ENCODE measurements at places on chromosomes 1 and 21.

GRCh38 chr21:25772686-25773085 is 37.9 kb downstream of the GABPA start:
- DNase-seq = no peak

DNA sequence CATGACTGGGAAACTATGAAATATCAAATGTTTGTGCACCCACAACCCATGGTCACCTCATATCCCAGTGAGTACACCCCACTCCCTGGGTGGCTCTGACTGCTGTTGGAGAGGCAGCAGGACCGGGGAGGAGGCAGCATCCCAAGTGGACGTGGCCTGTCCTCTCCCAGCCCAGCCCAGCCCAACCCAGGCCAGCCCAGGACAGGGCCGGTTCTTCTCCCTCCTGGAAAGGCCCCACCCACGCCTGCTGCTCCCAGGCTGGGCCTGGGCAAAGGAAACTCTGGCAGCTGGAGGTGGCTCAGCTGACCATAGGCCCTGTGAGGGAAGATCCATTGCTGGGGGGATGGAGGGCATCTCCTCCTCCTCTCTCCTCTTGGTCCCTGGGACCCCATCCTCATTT is 19.1 kb downstream of the MATN1 start:
- no peak for DNase-seq

- no peak for DNase-seq
Measured at GRCh38 chr1:70025846-70026245, 179.5 kb downstream of the LRRC40 start.

DNA sequence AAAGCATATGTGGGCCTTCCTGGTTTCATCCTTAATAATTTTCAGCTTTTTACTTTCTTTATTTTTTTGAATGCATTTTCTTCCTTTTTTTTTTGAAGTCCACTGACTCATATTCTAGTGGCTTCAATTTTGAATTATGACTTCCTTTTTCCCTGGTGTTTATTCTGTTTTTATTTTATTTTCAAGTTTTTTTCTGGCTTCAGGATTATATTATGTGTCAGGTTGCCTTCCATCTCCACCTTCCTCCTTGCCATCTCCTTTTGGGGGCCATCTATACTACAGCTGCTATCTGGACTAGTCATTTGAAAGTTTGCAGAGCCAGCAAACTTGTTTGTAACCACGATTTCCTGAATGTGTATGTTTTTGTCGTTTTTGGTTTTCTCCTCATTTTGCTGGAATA is 117.6 kb downstream of the LEPR start:
- no peak for DNase-seq

DNA sequence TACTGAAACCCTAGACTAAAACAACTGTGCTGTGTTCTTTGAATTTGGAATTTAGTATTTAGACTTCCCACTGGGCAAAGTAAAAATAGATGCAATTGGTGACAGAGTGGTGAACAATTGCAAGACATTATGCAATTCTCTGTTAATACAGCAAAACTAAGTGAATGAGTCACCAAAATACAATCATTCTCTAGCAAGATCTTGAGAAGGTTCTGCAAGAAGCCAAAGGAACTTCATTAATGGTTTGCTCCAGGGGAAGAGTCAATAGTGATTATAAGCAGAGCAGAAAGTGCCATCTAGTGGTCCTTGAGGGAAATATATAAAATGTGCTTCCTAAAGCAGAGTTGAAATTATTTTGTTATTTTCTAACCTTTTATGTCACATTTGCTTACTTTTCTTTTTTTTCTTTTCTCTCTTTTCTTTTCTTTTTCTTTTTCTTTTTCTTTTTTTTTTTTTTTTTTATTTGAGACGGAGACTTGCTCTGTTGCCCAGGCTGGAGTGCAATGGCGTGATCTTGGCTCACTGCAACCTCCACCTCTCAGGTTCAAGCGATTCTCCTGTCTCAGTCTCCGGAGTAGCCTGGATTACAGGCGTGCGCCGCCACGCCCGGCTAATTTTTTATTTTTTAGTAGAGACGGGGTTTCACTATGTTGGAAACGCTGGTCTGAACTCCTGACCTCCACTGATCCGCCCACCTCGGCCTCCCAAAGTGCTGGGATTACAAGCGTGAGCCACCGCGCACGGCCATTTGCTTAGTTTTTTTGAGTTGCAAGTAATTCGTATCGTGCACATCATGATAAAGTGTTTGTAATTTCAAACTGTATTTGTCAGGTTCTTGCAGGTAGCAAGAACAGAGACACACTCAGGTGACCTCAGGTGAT is 99.2 kb downstream of the CTH start:
- DNase-seq = no peak

- peak; percentile 42 for DNase-seq
Measured at GRCh38 chr1:30663596-30664091, 59.7 kb downstream of the MATN1 start.

DNA sequence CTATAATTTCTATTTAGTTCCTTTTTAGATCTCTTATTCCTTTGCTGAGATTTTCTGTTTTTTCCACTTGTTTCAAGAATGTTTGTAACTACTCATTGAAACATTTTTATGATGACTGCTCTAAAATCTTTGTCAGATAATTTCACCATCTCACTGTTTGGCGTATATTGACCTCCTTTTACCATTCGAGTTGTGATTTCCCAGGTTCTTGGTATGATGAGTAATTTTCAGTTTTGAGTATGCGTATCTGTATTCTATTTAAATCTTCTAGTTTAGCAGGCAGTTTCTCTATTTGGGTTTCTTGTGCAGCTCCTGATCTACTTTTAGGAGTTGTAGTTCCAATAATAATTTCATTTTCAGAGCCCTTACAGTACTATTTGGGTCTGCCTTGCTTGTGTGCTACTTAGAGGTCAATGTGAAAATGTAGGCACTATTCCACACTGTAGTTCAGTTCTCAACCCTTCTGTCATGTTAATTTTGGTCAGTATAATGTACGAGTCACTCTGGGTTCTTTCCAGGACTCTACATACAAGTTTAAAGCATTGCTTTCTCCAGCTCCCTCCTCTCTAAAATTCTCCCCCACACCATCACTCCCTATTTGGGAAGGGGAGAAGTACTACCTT is 115.5 kb downstream of the ACBD6 start:
- no peak for DNase-seq

- no peak for DNase-seq
Measured at GRCh38 chr1:30524840-30525617, 198.4 kb downstream of the MATN1 start.

DNA sequence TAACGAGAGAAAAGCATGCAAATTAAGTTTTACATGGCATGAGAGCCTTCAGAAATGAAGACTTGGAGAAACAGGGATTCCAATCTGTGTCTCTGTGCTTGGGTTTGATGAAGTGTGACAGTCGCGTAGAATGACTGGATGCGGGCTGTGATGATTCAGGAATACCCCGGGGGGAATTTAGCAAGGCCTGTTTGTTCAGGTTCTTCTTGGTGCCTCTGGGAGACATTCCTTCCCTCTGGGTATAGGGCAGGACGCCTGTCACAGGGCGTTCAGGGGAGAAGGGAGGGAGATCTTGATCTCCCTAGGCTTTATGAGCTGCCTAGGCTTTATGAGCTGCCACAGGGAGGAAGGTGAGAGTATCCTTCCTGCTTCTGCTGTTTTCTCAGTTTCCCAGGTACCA is 36.6 kb downstream of the DOP1B start:
- no peak for DNase-seq

GRCh38 chr1:29282924-29283803 is 46.8 kb downstream of the PTPRU start:
- no peak for DNase-seq

DNA sequence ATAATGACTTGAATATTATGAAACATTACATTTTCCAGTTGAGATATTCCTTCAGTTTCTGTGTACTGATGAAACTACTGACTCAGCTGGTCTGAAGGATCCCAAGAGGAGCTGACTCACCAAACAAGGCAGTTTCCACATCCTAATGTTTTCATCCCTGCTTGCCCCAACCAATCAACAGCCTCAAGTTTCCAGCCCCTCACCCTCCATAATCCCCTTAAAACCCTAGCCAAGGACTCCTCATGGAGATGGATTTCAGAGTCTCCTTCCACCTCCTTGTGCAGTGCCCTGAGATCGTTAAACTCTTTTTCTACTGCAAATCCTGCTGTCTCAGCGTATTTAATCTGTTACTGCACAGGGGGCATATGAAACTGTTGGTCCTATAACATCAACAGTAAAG is 83.1 kb upstream of the HAO2 start:
- no peak for DNase-seq

DNA sequence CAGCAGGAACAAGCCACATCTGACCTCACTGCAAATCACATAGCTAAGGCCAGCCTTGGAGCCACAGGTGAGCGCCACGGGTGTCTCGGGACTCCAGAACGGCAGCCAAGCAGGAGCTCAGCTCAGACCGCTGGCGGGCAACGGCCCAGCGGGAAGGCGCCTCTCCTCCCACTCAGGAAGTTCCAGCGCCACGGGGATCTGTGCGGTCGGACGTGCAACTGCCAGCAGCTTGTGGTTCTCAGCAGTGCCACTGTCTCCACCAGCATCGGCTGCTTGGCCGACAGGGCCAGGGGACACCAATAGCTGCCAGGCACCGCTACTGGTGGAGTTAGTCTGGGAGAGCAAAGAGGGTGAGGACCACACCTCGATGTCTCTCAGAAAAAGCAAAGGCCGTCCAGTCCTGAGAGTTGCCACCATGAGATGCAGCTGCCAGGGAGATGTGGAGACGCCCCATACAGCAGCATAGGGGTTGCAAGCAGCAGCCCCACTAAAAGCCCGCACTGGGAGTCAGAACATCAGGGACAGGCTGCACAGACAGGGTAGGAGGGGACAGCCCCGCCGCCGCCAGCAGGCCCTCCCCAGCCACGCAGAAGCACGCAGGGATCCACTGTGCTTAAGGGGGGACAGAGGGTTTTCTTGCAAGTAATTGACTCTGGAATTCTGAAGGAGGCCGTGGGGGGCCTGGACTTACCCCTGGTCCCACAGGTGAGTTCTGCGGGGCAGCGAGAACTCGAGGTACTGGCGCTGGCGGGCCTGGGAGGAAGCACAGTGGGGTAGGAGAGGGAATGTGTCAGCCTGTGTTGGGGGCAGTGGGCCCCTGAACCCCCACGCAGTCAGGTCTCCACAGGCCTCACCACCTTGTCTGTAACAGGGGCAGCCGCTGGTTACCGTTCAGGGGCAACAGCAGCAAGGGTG is 83.5 kb downstream of the NPHP4 start:
- no peak for DNase-seq

DNA sequence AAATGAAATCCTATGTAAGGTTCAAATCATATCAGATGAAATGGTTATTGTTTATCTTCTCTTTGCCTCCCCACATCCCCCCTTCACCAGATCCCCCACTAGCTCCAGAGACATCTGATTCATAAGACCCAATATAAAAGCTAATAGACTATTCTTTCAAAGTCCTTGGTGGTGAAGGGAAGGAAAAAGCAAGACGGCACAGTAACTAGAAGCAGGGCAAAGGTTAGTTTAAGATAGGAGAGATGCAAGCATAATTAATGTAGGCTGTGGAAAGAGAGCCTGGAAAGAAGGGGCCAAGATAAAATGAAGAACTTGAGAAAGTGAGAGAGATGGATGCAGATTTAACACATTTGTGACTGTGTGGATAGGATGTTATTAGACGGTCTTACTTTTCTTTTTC is 33.8 kb downstream of the BTG3 start:
- no peak for DNase-seq

DNA sequence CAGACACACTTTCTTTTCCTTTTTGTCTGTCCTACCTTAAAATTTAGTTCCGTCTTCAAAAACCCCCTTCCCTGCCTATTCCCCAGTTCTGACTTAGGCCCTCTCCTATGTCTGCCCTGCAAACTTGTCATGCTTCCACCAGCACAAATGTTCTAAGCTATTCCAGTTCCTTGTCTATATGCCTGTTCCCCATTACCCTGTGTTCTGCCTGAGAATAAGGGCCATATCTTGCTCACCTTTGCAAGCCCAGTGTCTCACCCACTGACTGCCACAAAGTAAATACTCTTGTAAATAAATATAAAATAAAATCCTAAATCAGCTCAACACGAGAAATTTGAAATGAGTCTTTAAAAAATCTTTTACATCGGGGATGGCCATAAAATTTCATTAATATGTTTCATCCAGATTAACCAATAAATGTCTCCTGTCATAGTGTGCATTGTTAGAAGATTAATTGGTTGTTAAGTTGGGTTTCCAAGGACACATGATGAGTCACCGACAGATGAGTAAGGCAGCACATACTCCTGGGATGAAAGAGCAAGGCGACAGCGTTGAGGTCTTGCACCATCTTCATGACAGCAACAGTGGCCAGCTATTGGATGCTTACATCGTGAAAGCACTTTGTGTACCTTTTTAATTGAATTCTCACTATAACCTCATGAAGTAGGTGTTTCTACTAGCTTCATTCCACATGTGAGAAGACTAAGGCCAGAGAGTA is 92.6 kb upstream of the NGF start:
- DNase-seq = no peak

DNA sequence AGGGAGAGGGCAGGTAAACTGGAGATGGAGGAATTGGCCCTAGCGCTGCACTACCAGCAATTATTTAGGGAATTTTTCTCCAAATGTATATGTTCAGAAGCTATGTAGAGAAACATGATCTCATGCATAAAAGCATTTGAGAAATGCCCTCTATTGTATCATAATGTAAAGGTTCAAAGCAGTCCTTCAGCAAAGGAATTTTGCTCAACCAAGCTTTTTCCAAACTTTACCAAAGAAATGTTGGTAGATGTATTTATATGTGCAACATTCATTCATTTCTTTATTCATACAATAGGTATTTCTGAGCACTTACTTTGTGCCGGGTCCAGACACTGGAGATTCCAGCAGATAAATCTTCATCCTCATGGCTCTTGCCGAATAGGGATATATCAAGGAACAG is 64.4 kb downstream of the XCL1 start:
- DNase-seq = no peak

DNA sequence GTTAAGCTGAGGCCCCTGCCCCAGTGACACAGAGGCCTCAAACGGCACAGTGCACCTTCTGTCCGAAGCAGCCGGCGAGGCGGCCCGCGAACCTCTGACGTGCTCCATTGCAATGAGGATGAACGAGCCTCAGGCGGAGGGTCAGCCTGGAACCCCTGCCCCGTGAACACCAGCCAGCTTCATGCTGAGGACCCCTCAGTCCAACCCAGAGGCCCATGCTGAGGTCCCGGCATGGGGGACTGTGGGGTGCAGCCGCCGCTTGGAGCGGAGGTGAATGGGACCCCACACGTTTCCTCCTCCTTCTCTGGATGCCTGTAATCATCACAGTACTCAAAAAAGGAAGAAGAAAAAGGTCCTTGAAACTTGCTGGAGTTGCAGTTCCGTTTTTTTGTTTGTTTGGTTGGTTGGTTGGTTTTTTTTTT is 62.1 kb downstream of the PRKCZ start:
- DNase-seq = no peak

DNA sequence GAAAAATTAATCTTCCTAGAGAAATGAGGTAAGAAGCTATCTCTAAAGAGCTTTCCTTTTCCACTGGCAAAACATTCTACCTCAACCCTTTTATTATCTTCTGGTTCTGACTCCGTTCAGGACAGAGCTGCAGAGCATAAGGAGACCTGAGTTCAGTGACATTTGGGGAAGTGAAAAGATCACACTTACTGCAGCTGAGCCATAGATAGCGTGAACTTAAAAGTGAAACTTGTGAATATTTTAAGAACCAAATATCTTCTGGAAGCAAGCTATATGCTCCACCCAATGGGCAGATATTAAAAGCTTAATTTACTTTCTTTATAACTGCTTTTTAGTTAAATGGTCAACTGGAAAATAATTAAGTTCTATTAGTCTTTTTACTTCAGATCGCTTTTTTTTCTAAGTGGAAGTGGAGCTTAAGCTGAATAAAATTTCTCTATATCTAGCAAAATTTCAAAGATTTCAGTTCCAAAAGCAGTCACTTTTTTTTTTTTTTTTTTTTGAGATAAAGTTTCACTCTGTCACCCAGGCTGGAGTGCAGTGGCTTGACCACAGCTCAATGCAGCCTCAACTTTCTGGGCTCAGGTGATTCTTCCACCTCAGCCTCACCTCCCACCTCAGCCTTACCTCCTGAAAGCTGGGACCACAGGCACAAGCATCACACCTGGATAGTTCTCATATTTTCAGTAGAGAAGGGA is 11.9 kb downstream of the PTPN22 start:
- DNase-seq = no peak
